ENCODE measurements at places on chromosomes 2 and 18.

- DNase-seq, result peak; percentile 40
Observed at GRCh38 chr2:10493634-10494281, 45.6 kb upstream of the ODC1 start.

DNA sequence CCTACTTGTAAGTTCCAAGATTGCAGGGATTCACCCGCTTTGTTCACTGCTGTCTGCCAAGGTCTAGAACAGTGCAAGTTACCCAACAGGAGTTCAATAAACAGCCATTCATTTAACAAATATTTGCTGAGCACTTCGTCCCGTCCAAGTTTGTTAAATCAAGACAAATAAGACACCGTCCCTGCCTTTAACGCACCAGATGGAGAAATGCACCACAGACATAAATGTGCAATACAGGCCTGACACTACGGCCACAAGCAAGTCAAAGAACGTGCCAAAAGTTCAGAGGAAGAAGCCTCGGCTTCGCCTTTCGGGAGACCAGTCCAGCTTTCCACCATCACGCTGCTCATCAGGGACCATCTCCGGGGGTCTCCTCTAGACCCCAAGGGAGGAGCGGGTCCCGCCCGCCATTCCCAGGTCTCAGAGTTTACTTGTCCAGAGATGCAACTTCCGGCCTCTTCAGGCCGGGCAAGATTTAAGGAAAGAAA is 429 bp downstream of the C2orf76 start:
- no peak for DNase-seq

- DNase-seq, result no peak
Observed at GRCh38 chr2:192218377-192218776, 23.6 kb upstream of the TMEFF2 start.

GRCh38 chr18:36157441-36157840 is 27.7 kb downstream of the ELP2 start:
- DNase-seq, result no peak

- DNase-seq, result peak; percentile 22
Observed at GRCh38 chr2:191020742-191021381, 6.9 kb upstream of the STAT1 start.

- DNase-seq, result no peak
Observed at GRCh38 chr2:127614246-127614645, 31.7 kb upstream of the GPR17 start.

DNA sequence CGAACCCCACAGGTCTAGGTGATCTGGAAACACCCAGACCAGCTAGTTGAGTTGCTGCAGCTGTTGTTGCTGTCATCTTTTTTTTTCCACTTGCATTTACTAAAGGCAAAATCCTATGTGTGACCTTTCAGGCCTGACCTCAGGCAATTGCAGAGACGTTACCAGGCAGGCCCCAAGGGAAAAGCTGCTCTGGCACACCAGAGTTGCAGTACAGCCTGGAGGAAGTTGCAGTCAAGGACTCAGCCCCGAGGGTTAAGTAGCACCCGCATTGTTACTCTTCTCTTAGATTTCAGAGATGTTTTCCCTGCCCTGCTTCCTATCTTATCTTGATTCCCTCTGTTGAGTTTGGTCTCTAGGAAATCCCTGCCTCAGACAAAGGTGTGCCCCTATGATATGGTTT is 45.2 kb upstream of the SMAD2 start:
- no peak for DNase-seq
